Stimulated activated CD4-positive, alpha-beta T cell treated with anti-CD3 and anti-CD28 coated beads, TNF-alpha, amount 100 ng/mL, for 24 hours (primary cell): ENCODE measurements at places on chromosomes 1 and 21.
A peak's percentile ranks its signal among the peaks of the same experiment; 100 is the strongest.

DNA sequence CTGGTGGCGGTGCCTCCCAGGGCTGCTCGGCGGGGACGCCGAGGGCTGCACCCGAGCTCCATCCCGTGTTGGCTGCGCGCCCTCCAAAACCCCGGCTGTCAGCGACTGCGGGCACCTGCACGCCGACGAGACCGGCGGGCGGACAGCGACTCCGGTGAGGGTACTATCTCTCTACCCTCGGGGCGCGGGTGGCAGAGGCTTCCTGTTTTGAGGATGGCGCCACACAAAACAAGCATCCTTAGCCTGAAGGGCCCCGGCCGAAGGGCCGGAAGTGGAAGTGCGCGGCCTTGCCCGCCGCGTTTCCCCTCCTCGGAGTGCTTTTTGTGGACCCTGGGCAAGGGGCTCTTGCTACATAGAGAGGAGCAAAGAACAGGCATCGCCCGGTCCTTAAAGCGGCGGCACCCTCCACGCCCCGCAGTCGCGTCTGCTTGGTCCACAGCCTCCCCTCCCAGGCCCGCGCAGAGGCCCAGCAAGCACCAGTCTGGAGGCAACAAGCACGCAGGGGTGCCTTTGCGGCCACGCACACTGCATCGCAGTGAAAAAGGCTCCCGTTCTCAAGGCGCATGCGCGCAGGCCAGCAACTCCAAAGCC is 561 bp upstream of the COQ8A start:
- DNase-seq: peak; percentile 40

GRCh38 chr1:224266915-224267856 is 62.8 kb downstream of the NVL start:
- DNase-seq: no peak

- no peak for DNase-seq
Measured at GRCh38 chr1:65196926-65197325, 48.9 kb downstream of the AK4 start.

GRCh38 chr1:39205102-39205780 is 746 bp downstream of the MACF1 start:
- peak; percentile 43 for DNase-seq

DNA sequence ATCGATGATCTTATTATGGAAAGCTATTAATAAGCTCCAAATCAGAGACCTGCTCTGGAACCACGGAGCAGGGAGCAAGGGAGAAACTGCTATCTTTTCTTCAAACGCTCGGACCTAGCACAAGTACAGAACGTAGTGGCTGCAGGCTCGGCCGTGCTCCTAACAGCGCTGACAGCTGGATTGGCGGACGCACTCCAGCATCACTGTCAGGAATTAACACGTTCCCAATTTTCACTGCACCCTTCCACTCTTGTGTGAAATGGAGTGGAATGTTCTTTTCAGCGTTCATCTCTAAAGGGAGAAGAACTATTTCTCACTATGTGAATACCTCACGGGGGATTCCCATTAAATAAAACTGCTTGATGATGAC is 106.9 kb downstream of the ZNF281 start:
- no peak for DNase-seq

- no peak for DNase-seq
Measured at GRCh38 chr1:151800830-151801229, 4.4 kb downstream of the LINGO4 start.

DNA sequence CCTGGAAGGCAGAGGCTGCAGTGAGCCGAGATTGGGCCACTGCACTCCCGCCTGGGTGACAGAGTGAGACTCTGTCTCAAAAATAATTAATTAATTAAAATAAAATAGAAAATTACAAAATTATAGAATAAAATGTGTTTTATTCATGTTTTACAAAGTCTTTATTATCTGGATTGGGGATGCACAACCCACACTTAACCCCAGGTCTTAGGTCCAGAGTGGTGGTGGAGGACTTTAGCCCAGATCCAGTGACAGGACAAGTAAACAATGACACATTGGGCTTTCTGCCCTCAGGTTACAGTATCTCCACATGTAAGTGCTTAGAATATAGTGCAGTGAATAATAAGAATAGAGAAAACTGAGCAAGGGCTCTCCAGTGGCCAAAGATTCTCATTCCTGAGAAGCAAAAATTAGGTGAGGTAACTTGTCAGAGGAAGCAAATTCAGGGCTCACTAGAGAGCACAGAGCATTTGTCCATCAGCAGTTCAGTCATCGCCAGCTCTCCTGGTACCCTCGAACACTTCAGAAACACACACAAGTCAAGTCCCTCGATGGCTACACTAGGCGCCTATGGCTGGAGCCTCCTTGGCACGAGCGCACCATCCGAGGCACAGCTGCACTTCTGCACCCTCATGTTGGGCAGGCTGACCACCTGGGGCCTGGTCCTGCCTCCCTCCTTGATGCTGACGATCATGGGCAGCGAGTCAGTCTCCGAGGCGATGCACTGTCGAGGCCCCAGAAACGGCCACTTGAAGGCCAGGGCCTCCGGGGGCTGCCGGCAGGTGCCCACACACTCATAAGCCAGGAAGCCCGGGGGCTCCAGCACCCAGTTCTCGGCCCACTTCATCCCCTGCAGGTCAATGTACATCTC is 2.6 kb downstream of the LEFTY1 start:
- DNase-seq: no peak

- no peak for DNase-seq
Measured at GRCh38 chr1:203093754-203094410, 8.1 kb upstream of the MYOG start.

DNA sequence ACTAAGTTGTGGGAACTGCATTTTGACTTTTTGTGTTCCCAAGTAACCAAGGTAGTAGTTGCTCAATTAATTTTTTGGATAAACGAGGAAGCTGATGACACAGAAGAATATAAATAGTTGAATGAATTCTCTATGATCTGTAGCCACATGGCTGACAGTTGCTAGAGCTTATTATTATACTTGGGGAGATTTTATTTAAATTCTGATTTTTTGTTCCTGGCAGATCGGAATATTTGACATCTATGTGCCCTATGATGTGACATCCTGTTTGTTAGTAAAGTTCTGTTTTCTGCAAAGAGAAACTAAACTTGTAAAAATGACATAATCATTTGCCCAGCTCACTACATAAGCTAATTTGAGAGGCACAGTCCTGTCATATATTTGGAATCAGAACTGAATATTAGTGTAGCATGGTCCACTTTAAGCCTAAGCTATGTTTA is 9.7 kb upstream of the LYST start:
- no peak for DNase-seq

DNA sequence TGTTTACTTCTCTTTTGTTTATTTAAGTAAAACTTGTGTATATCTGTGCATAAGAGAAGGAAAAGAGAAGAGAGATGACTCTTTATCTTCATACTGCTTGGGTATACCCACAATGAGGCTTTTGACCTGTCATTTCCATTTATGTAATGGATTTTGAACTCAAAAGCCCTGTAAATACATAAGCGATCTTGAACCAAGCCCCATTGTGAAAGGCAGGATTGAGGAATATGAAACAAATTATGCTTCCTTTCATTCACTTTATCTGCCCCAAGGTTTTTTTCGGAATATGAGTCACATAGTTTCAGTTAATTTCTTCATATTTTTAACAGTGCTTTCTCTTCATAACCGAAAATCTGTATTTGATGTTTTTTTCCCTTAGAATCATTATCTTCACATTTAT is 21.4 kb downstream of the CNST start:
- no peak for DNase-seq

GRCh38 chr1:179440971-179441370 is 75.2 kb downstream of the AXDND1 start:
- DNase-seq: no peak

- peak; percentile 31 for DNase-seq
Measured at GRCh38 chr1:25572708-25573590, 29.5 kb downstream of the LDLRAP1 start.

DNA sequence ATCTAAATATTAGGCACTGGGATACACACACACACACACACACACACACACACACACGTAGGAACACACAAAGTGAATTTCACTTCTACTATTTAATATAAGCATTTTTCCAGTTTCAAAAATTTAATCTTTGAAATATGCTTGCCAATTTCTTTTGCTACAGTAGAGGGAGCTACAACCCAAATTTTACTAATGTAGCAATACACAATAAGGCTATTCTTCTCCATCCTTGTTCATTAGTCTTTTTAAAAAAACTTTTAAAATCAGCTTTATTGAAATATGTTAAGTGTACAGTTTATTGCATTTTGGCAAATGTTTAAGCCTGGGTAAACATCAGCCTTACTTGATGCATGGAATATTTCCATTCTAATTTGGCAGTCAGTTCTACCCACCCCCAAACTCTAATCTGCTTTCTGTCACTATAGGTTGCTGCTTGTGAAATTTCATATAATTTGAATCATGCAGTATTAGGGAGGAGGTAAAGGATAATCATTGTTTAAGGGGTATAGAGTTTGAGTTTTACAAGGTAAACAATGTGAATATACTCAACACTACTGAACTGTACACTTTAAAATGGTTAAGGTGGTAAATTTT is 93.0 kb upstream of the TENT5C start:
- DNase-seq: no peak

DNA sequence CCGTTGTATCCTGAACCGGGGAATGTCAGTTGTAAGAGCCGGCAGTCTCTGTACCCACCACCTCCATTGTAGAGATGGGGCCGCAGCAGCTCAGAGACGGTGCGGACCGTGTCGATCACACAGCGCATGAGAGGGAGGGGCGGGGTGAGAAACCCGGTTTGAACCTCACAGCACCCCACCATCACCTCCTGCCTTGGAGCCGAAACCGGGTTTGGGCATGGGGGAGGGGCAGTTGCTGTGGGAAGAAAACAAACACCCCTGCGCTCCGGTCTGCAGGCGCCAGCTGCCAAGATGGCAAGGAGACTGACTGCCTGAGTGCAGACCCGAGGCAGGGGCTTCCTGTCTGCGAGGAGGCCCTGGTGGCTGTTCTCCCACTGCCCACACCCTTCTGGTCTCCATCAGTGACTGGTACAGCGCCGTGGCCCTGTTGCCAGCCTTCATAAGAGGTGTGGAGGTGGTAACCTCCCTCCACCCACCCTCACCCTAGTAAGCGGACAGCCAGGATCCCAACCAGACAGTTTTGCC is 69.2 kb upstream of the SSBP3 start:
- no peak for DNase-seq

DNA sequence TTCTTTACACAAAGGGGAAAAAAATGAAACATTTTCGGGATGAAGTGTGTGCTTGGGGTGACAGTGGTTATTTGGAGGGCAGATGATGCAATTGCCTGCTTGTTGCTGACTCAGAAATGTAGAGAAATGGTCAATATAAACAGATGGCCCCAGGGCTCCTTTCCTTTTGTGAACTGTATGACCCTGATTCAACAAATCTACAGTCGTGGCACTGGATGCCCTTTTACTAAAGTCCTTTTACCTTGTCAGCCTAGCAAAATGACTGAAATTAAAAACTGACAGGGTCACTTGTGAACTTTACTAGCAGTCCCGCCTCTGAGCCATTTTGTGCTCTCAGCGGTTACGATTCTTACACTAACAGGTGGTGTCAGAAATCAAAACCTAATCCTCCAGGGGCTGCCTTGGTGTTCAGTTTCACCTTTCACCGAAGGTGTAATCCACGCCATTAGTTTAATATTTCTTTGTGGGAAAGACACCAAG is 49.8 kb downstream of the GREM2 start:
- DNase-seq: no peak

- DNase-seq: no peak
Measured at GRCh38 chr1:40607921-40608320, 57.6 kb downstream of the RIMS3 start.

DNA sequence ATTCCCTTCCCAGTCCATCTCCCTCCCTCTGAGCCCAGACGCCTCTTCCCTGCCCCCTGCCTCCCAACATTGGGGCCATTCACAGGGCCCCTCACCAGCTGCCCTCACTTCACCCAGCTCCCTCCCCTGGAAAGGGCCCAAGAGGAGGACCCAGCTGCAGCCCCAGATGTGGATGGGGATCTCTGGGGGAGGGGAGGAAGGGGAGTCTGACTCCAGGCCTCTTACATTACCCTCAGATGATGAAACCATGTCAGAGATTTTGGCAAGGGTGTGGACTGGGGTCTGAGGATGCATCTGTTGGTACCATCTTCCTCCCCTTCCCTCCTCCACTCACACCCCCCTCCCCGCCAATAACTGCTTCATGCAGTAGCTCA is 1.1 kb upstream of the KIF21B start:
- no peak for DNase-seq

DNA sequence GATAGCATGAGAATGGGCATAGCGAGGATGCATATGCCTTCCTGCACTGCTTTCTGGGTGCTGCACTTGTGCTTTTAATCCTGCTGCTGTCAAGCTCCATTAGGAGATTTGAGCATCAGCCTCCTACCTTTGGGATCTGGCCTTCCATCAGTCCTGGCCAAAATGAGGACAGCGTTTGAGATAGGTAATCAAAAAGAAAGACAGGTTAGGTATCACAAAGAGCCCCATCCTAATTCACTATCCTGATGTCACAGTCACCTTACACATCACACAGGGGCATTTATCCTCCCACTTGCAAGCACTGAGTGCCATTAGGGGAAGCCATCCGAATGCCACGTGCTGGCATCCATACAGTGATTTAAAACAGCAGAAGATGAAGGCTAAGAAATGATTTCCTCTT is 13.2 kb upstream of the FAM163A start:
- DNase-seq: no peak

DNA sequence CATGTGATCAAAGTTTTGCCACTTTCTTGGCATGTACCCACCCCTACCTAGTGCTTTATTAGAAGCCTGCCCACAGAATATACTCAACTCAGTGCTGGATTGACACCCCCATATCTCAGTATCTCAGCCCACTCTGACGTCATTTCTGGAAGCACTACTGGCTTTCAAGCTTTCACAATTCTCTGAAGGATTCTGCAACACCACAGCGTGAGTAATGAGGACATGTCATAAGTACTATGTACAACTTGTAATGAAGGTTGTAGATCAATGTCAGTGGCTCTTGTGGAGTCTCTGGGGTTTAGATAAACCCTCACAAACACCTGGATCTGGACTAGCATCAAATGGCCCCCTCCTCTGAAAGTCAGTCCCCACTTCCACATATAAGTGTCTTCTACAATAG is 57.2 kb downstream of the TNFSF4 start:
- no peak for DNase-seq

DNA sequence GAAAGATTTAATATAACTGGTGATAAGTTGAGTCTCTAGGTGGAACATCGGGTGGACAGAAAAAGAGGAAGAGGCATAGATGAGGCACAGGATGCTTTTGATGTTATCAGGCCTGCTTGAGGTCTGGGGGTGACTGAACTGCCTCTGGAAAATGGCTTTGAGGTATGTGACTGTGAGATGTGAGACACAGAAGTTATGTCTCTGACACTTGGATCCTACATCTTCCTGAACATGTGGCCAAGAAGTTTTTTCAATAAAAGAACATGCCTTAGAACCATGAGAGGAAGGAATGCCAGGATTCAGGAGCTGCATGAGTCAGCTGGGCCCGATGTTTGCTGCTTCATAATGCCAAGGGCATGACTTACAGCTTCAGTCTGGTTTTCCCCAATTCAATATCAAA is 11.5 kb upstream of the AIM2 start:
- DNase-seq: no peak
